ENCODE measurements at places on chromosomes 1 and 21.

DNA sequence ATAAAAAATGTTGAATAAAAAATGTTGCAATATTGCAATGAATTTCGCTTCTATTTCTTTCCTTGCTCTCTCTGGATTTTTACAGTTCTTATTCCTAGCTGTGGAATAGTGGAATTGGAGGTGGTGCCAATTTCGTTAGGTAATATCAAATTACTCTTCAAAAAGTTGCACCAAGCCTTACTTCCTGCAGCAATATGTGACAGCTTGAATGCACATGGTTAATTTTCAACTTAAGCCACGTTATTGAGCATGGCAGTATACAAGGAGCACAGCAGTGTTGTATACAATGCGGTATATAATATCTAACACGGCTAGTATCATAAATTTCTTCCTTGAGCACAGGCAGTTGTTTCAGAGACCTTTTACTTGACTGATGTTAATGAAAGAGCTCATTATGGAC is 152.5 kb downstream of the NOS1AP start:
- no peak for DNase-seq

GRCh38 chr1:86140281-86140880 is 16.2 kb downstream of the COL24A1 start:
- DNase-seq = no peak

- no peak for DNase-seq
These were observed 281.0 kb upstream of the DEPDC1 start for GRCh38 chr1:68777851-68778250.

- DNase-seq = no peak
These were observed 12.1 kb downstream of the IL6R start for GRCh38 chr1:154417338-154417608.

DNA sequence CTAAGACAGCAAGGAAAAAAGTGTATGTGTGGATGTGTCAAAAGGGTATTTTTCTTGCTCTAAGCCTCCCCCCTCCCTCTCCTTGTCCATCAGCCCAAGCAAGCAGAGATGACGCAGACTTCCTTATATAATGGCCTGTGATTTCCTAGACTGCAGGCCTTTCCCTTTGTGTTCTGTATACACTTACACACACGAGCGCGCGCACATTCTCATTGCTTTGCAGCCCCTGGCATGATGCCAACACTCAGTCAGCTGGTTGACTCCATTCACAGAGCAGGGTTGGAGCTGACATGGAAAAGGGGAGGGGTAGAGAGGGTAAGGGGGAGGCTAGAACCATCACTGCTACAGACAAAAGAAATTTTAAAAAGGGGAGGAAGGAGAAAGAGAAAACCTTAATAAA is 41.8 kb downstream of the GATAD2B start:
- DNase-seq = peak; percentile 100

DNA sequence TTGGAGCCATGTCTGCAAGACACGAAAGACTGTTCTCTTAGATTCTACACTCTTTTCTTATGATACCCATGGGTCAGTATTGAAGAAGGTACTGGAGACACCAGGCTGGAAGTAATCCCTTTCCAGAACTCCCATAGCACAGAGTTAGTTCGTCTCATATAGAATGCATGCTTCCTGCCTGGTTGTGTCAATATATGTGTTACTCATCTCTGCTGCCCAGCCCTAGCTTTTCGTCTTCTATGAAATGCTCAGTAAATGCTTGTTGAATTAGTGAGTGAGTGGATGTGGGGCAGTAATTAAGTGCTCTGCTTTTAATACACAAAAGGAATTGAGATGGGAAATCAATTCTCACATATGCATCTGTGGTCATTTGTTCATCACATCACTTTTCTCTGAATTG is 32.1 kb downstream of the ADCY10 start:
- DNase-seq = no peak

Data from NCI-H1417 (cell line).